CD4-positive, alpha-beta memory T cell (primary cell): ENCODE measurements at places on chromosomes 2 and 18. TPM values are rescaled to one million over a fixed set of nuclear protein-coding genes. Genes with fewer than 3 reads are reported as not detected.

The MYL1 gene
- not detected for total RNA-seq

DNA sequence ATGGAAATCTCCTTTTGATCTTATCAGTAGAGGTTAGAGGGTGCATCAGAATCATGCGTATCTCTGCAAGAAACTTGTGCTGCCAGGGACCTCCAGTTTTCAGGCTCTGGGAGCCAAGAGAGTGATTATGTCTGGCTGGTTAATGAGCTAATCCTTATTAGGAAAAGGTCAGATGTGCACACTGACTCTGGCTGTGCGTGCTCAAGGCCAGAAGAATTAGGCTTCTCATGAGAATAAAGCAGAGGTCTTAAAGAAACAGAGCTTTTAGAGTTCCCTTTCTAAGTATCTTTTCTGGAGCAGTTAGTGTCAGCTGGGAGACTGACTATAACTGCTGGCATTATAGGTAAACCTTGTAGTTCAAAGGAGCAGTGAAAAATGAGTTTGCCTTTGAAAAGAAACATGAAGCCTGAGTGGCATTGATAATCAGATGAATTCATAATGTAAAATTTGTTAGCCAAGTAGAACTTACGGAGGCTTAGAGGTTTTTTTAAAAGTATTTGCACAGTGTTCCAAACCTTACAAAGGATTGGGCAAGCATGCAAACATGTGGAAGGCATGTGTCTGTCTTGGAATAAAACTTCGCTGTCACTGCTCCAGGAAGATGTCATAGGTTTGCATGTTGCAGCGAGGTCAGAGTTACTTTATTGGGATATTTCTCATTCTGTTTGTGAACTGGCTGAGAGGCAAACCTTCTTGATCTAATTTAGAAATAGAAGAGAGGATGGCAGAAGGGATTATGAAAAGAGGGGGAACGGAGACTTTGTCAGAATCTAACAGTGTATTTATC is 151.7 kb downstream of the ARHGAP28 start:
- no peak for DNase-seq

DNA sequence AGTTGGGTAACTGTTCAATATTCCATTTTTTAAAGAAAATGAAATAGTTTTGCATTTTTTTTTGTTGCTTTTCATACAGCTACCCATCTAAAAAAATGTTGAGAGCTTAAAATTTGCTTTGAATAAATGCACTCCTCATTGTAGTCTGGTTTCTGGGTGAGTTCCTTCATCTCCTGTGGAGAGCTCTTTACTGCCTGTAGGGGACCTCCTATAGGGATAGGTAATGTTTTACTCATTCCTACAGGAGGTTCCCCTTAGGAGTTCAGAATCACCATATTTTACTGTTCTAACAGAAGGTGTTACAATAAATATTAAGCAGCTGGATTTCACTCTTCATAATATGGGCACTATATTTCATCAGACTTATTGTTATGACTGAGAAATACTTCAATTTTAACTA is 947.3 kb upstream of the CRIM1 start:
- DNase-seq, result no peak

The TMEM182 gene
- total RNA-seq, result 4.0 TPM

The SCN2A gene
- total RNA-seq, result not detected

The NT5DC4 gene
- not detected for total RNA-seq

The ALPP gene
- total RNA-seq, result not detected

- no peak for DNase-seq
Measured at GRCh38 chr2:59233448-59233847, 992.3 kb upstream of the FANCL start.

DNA sequence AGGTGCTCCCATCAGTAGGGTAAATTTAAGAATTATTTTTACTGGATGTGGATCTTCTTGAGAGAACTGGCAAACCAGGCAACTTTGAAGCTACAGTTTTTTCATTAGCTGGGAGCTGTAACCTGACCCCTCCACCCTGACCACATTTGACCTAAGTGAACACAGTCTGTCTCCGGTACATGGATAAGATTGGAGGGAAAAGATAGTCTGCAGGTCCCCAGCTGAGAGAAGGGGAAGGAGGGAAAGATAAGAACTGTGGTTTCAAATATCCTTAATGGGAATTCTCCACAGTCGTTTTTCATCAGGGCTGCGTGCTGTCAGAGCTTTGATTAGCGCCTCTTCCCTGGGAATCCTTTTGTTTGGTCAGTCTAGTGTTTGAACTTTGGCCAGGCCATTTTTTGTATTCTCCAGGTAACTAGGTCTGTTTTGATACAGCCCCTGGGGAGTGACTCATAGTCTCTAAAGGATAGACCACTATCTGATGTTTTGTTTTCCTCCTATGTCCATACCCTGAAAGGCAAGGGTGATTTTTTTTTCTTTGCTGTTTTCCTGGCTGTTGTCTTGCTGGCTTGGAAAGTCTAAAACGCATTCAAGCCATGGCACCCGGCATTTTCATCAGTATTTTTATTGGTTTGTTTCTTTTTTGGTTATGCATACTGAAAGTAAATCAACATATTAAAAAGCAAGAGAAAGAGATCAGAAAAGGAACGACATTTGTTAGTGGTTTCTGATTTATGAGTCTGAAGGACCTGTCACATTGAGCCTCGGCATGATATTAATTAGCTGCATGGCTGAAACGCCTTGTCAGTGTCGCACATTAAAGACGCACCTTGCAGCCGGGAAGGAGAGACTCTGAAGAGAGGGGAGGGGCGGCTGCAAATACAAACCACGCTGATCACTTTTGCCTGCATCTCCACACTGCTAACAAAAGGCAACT is 183.4 kb upstream of the FN1 start:
- DNase-seq, result no peak

- no peak for DNase-seq
Measured at GRCh38 chr2:74414881-74415761, 6.3 kb downstream of the C2orf81 start.

DNA sequence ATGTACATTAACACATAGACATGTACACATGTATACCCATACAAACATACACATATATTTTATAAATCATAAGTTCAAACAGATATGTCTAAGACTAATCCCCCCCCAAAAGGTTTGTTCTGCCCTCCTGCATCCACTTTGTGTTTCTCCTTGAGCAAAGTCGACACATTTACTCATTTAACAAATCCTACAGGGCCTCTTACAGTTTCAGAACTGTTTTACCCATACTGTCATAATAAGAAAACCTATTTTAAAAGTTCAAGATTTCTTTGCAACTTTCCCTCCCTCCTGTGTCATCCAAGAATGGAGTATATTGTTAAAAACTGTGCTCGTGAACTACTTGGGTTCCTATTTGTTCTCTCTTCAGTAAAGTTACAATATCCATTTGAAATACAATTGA is 166.7 kb downstream of the L3MBTL4 start:
- DNase-seq, result no peak

GRCh38 chr2:30663806-30664205 is 143.4 kb downstream of the CAPN13 start:
- no peak for DNase-seq

The CTLA4 gene
- 18.4 TPM for total RNA-seq

GRCh38 chr2:227848146-227848545 is 23.3 kb upstream of the DAW1 start:
- no peak for DNase-seq

DNA sequence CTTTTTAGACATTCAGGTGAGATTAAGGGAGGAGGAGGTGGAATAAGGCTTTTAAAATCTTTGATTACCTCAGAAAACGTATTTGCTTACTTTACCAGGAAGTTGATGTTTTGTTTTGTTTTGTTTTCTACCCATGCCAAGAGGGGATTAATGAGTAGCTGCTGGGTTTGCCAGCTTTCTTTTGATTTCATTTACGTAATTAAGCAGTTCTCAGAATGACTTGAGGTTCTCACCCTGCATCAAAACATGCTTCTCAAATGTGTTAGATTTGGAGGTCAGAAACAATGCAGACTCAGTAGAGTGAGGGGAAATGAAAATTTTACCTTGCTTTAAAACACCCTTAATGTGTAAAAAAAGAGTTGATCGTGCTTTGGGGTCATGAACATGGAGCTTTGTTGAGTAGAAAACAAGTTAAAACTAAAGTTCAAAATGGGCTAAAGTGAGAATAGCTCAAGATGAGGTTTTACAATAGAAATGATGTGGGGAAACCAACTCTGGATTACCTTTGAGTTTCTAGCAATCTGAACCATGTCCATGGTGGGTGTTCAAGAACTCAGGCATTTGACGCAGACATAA is 217.1 kb upstream of the EPAS1 start:
- DNase-seq, result no peak

DNA sequence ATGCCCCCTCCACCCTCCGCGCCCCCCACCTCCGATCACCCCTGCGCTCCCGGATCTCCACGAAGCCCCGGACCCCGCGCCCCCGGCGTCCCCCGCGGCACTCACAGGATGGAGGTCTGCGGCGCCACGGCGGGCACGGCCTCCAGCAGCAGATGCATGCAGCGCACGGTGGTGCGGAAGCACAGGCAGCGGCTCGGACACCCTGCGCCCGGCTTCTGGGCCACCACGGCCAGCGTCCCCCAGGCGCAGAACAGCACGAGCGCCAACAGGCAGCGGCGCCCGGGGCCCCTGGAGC is 217 bp downstream of the PXDN start:
- no peak for DNase-seq

The UGT1A5 gene
- not detected for total RNA-seq

The MAP2 gene
- 0.41 TPM for total RNA-seq

GRCh38 chr18:55100817-55101457 is 141.7 kb upstream of the CCDC68 start:
- DNase-seq, result no peak

DNA sequence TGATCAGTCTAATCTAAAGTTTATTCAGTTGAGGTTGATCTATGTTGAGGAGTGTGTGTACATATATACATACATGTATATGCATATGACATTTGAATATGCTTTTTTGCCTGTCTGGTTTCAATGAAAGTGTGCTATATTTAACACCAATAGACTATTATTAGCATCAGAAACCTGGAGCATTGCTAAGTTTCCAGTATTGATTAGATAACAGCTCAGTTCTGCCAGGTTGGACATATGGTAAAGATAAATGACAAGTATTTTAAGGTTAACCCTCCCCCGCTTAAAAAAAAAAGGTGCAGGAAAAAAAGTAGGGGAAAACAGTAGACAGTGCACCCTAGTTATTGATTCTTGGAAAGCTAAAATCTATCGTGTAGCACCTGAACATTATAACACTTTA is 19.4 kb downstream of the CREB1 start:
- DNase-seq, result no peak

GRCh38 chr2:217934321-217935131 is 68.3 kb downstream of the TNS1 start:
- no peak for DNase-seq

The TXNDC2 gene
- not detected for total RNA-seq

The CELF4 gene
- not detected for total RNA-seq

DNA sequence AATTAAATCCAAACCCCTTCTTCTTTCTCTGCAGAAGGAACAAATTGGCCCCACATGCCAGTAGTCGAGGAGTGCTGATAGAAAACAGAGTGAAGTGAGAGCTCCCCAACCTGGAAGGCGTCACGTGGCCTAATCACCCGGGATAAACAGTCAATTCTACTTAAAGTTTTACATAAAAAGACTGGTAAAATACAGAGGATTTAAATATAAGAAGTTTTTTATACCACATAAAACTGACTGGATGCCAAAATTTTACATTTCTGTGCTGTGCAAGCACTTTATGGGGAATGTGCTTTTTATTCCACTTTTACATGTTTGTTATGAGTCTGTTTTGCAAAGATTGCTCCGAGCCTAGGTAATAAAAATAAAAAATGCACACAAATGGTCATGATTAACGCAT is 1586.8 kb upstream of the ACVR2A start:
- no peak for DNase-seq

DNA sequence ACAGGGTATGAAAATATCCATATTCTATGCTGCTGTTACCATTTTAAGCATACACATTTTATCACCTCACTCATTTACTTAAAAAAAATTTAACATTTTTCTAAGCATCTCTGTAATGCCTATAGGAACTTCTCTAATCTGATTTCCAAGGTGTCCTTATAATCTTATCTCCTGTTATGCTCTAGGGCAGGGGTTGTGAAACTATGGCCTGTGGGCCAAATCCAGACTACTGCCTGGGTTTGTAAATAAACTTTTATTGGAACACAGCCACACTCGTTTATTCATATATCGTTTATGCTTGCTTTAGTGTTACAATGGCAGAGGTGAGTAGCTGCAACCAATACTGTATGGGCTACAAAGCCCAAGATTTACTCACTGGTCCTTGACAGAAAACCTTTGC is 151.6 kb downstream of the RAPGEF4 start:
- DNase-seq, result no peak

DNA sequence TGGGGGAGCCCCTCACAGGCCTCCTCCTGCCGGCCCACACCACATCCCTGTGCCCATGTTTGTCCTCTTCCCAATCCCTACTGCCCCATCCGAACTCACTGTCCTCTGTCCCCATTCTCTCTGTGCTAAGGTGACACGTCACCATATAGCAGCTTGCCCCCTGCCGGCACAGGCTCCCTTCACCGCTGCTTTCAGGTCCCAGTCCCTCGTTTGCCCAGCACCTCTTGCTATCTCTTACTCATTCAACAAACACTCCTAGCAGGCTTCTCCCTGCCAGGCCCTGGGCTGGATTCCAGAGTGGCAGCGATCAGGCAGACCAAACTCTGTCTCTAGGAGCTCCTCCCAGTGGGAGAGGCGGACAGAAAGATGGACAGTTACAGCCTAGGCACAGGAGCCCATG is 74.3 kb downstream of the TFCP2L1 start:
- DNase-seq, result no peak

DNA sequence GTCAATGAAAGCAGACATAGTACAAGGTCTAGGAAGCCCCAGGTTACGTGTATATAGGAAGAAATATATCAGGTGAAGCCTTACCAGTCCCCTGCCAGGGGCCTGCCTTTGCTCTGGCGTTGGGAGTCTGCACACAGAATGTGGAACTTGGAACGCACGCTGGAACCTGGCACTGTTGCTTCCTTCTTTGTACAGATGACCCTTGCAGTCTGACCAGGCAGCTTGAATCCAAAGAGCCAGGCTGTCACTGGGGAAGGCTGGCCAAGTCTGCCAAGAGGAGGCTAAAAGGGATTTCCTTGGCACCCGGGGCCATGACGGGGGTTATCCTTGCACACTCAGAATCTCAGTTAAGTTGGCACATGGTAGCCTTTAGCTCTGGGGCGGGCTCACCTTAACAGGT is 39.5 kb downstream of the TMEM247 start:
- DNase-seq, result no peak

- DNase-seq, result no peak
Measured at GRCh38 chr2:64142741-64143168, 1.5 kb downstream of the PELI1 start.

The KLHL41 gene
- 0.25 TPM for total RNA-seq

GRCh38 chr2:239390546-239391285 is 10.1 kb downstream of the HDAC4 start:
- DNase-seq, result no peak

DNA sequence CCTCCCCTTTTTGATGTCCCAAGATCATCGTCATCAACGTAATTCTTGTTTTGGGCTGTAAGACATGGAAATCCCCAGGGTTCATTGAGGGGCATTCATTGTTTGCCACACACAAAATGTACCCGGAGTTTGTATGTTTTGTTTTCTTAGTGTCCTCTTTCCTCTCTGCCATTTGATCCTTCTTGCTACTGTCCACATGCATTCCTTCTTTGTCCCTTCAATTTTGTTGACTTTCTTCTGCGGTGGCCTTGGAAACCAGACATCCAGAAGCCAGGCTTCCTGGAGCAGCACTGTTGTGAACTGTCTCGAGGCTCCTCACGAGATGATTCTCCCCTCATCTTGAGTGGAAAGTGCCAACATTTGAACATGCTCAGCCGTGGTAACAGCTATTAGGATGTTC is 24.8 kb downstream of the IGFBP2 start:
- DNase-seq, result no peak

The HOXD8 gene
- not detected for total RNA-seq

GRCh38 chr18:23213200-23213599 is 77.9 kb downstream of the CABLES1 start:
- DNase-seq, result no peak

The TUBA3E gene
- not detected for total RNA-seq

The LIMS4 gene
- total RNA-seq, result 4.0 TPM
